ENCODE measurements at places on chromosomes 12 and 14.

GRCh38 chr14:64337888-64338615 is 43.9 kb upstream of the ESR2 start:
- peak; percentile 6 for DNase-seq

- DNase-seq = no peak
Measured at GRCh38 chr12:31017535-31017934, 56.1 kb upstream of the DDX11 start.

- peak; percentile 70 for DNase-seq
Measured at GRCh38 chr12:53046655-53047220, 3.1 kb upstream of the TNS2 start.

- DNase-seq = peak; percentile 41
Measured at GRCh38 chr12:8078398-8078797, 3.7 kb upstream of the NECAP1 start.

DNA sequence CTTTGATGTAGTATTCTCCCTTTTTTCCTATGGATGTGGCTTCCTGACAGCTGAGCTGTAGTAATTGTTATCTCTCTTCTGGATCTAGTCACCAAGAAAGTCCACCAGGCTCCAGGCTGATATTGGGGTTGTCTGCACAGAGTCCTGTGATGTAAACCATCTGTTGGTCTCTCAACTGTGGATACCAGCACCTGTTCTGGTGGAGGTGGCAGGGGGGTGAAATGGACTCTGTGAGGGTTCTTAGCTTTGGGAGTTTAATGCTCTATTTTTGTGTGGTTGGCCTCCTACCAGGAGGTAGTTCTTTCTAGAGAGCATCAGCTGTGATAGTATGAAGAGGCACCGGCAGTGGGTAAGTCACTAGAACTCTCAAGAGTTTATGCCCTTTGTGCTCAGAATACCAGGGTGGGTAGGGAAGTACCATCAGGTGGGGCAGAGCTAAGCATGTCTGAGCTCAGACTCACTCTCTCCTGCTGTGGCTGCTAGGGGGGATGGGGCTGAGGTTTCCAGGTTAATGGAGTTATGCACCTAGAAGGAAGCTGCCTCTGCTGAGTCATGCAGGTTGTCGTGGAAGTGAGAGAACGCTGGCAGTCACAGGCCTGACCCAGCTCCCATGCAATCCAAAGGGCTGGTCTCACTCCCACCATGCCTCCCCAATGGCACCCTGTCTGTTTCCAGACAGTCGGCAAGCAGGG is 3.0 kb upstream of the TAS2R14 start:
- DNase-seq = no peak

GRCh38 chr14:62071039-62071438 is 308.8 kb downstream of the SNAPC1 start:
- DNase-seq = no peak

GRCh38 chr14:94111276-94112095 is 950 bp downstream of the IFI27 start:
- DNase-seq = no peak

- DNase-seq = no peak
Measured at GRCh38 chr14:75499084-75499875, 23.0 kb upstream of the BATF start.

GRCh38 chr12:108565146-108565545 is 2.8 kb downstream of the ISCU start:
- DNase-seq = no peak

- no peak for DNase-seq
Measured at GRCh38 chr14:81716953-81717352, 183.3 kb upstream of the SEL1L start.

GRCh38 chr12:119544765-119545625 is 48.6 kb upstream of the TMEM233 start:
- DNase-seq = peak; percentile 16

DNA sequence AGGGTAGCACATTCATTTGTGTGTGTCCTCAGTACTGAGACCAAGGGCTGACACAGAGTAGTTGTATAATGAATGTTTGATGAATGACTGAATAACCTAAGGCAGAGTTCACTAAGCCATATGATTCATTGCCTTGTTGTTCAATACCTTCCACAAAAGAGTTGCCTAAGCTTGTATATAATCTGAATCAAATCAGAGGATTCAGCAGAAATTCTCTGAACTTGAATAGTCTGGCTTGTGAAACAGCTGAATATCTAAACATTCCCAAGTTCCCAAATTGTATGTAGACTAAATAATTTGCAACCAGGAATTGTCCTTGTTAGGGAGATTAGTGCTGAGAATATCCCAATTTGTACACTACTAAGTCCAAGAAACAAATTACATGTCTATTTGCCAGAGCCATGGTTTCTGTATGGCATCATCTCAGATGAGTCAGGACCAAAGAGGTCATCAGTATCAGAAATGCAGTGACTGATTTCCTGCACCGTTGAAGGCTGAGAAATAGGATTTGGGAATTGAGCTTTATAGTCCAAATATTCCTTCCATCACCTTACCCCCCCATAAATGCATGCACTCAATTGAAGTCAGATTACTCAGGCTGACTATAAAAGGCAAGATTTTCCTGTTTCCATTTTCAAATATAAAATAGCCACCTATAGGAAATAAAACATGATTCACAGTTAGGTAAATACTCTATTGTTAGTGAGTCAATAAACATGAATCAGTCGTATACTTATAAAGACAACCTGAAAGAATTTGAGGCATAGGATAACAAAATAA is 168.7 kb downstream of the PHLDA1 start:
- no peak for DNase-seq

DNA sequence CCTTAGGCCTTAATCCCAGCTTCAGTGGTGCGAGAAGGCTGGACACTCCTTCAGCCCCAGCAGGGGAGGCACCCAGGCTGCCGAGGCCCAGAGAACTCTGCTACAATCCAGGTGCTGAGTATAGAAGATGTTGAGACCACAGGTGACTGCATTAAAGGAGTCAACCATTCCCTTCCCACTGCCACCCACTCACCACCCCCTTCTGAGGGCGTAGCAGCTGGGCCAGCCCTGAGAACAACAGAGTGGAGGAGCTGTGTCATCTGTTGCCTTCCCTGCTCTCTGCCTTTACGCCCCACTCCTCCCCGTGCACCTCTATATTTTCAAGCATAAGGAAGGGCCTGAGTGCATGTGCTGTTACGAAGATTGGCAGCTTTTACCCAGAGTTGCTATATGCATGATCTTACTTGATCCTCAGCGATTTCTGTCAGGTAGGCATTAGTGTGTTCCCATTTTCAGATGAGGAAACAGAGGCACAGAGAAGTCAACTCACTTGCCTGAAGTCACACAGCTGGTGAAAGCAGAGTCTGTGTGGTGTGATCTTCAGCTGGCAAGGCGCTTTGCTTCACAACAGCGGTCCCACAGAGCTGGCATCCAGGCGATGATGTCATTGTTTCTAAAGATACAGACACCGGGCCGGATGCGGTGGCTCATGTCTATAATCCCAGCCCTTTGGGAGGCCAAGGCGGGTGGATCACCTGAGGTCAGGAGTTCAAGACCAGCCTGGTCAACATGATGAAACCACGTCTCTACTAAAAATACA is 46.7 kb downstream of the RIN3 start:
- no peak for DNase-seq

DNA sequence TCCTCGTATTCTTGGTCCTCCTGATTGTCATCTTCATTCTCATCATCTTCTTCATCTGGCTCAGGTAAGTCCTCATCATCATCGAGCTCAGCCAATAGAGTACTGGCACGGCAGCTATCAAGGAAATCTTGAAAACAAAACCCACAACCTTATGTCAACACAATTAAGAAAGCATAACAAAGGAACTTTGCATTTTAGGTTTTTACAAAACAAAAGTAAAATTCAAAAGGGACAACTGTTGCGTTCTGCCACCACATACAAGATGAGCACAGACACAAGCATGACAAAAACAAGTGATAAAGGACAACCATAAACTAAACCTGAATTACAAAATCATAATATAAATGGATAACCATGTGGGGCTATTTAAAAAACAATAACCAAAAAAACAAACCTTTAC is 84.7 kb downstream of the HECTD1 start:
- no peak for DNase-seq

GRCh38 chr14:79972230-79972629 is 239.1 kb downstream of the DIO2 start:
- DNase-seq = no peak

DNA sequence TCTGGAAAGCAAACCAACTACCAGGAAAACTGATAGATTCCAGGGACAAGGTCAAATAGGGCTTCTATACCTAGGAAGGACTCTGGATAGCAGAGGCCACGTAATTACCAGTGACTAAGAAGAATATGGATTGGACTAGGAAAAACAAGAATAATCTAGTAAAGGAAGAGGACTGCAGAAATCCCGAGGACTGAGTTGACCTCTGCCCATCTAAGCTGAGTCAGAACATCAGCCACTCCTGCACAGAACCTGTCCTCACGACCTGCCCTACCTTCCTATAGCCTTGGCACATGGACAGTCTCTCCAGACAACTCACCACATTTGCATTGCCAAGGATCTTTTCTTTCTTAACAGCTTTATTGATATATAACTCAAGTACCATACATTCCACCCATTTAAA is 2.3 kb downstream of the OR6J1 start:
- DNase-seq = no peak

GRCh38 chr12:48780381-48781025 is 8.4 kb downstream of the ADCY6 start:
- DNase-seq = no peak

- no peak for DNase-seq
Measured at GRCh38 chr14:95121911-95122620, 35.3 kb downstream of the DICER1 start.
